ENCODE measurements at places on chromosomes 4 and X.

DNA sequence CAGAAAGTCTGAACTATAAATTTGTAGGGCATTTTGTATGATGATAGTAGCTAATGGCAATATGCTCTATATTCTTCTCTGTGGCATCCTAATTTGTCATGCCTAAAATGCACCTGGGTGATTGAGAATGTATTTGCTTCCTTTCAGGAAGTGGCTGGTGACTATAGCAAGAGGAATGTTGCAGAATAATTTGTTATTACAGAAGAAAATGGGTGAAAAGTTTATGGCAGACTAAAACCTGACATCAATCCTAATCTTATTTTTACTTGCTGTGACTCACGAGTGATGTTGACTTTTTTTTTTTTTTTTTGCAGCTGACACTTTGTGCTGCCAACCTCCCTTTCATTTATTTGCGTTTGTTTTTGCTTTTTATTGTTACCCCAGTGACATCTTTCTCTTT, 141.1 kb downstream of the MSL3 start:
- peak; percentile 58 for DNase-seq

- DNase-seq, result no peak
Observed at GRCh38 chr4:130074096-130074495, 978.1 kb downstream of the C4orf33 start.

DNA sequence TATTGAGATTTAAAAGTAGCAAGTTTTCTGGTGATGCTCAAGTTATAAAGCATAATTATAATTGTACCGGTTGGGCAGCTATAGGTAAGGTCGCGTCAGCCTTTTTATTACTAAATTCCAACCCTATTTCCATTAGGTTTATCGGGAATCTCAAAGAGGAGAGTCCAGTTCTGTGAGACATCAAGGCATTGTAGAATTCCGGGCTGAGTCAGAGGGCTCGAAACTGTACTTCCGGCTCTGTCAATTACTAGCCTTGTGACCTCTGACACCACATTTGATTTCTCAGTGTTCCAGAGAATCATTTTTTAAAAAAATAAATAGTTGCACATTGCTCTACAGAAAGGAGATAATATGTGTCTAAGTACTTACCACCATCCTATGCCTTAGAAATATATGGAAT, 4.3 kb downstream of the IL1RAPL1 start:
- DNase-seq, result no peak

GRCh38 chrX:114075073-114075673, 508.7 kb upstream of the HTR2C start:
- DNase-seq, result no peak

DNA sequence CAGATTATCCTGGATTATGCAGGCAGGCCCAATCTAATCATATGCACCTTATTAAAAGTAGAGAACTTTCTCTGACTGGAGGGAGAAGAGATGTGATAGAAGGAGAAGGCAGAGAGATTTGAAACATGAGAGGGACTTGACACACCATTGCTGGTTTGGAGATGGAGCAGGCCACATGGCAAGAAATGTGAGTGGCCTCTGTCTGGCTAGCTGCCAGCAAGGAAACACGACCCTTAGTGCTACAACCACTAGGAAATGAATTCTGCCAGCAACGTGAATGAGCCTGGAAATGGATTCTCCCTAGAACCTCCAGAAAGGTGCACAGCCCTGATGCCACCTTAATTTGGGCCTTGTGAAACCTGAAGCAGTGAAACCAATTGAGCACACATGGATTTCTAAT, 79.5 kb upstream of the MBNL3 start:
- DNase-seq, result no peak

DNA sequence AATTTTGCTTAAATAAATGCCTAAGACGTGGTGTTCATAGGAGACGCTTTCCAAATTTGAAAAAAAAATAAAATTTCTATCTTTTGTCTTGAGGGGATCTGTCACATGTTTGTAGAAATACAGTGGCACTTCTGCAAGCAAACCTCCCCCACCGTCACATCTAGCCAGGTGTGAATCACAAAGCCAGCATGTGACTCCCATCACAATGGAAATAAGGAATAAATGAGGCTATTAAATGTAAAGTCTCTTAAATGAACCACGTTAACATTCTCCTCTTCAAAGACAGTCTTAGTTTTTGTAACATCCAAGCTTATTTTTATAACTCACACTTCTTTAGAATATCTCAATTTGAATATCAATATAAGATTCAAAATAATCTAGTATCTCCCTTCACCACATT, 63.0 kb upstream of the CCSER1 start:
- DNase-seq, result no peak

DNA sequence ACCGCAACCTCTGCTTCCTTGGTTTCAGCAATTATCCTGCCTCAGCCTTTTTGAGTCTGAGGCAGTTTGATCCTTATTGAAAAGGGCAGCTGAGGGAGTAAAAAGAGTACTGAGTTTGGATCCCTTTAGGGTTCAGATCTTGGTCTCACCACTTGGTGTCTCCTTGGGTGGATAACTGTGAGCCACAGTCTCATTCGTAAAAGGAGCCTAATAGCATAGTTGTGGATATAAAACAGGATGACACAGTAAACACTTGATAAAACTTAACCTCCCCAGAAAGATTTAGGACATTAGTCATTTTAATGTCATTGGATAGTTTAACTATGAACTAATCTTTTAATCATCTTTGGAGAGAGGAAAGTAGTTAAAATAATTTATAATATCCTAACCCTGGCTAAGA, 173.0 kb downstream of the ANK2 start:
- no peak for DNase-seq

DNA sequence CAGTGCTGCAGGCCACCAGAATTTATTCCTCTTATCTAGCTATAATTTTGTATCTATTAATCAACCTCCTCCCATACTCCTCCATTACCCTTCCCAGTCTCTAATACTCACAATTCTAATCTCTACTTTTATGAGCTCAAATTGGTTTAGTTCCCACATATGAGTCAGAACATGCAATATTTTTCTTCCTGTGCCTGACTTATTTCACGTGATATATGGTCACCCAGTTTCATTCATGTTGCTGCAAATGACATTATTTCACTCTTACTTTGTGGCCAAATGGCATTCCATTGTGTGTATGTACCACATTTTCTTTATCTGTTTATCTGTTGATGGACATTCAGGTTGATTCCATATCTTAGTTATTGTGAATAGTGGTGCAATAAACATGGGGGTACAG, 483.5 kb downstream of the ACTRT1 start:
- DNase-seq, result no peak

- DNase-seq, result no peak
Observed at GRCh38 chr4:7485096-7485495, 50.4 kb upstream of the PSAPL1 start.

GRCh38 chrX:1025413-1025812, 187.0 kb downstream of the CRLF2 start:
- DNase-seq, result no peak

GRCh38 chrX:150768580-150769190, 75.5 kb downstream of the MTMR1 start:
- DNase-seq, result no peak

DNA sequence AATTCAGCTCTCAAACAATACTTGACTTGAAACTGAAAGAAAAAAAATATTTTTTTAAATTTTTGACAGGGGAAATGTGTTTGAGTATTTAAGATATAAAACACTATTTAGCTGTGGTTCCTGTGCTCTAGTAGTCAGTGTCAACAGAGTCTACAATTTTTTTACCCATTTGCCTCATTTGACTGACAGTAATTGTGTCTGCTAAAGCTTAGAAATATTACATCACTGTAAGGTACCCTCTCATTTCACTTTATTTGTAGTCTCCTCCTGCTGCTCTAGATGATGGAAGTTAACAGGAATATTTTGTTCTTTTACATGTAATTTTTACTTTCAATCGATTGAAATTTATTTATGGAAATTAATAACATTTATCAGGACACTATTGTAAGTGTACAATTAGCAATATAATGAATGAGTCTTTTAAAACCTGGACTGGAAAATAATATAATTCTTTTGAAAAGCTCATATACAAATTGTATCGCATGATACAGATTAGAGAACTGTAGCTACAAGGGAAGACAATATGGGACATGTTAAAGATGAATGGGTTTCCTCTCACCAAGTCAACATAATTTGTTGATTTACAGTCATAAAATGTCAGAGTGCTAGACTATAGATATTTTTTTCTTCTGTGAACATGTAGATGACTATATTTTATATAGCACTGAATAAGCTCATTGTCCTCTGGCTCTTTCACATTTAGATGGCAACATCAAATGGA, 1186.5 kb upstream of the ADGRL3 start:
- DNase-seq, result no peak

- no peak for DNase-seq
Observed at GRCh38 chr4:154478128-154478527, 13.5 kb downstream of the DCHS2 start.

DNA sequence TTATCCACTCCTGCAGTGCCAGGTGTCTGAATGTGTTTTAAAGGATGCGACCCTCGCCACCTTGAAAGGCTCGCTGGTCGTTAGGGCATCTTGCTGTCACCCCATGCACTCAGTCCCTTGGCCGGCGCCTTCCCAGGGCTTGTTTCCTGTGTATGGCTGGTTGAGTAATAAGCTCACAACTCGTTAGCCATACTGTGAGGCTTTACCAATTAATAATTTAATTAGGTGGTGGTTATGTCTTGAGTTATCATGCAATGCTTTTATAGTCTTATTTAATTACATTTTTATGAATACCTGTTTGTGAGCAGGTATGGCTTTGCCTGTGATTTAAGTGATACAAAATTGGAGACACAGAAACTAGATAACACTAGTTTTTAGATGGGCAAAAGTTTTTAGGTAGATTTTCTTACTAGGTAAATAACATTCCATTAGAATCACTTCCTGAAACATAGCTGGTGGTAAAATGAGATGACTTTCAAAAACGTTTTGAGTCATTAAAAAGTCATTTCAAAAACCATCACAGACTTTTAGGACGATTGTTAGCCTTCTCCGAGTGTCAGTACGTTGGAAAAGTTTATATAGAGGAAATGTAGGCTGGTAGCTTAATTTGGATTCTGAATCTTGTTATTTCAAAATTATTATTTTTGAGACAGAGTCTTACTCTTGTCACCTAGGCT, 18.2 kb downstream of the PTTG2 start:
- DNase-seq, result peak; percentile 51

GRCh38 chr4:108744307-108744706, 18.5 kb downstream of the ETNPPL start:
- DNase-seq, result no peak

DNA sequence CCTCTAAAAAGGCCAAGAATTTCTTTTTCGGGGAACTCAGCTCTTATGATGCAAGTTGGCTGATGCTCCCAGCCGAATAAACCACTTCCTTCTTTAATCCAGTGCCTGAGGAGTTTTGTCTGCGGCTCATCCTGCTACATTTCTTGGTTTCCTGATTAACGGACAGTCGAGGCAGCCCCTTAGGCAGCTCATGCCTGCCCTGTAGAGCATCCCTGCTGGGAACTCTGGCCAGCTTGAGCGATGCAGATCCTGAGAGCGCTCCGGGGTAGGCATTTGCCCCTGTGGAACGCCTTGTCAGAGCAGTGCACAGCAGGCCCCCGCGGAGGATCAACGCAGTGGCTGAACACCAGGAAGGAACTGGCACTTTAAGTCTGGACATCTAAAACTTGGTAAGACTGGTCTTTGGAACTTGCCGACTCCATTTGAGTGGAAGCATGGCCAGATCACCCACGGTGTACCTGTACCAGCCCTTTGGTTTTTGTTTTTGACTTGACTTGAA, 3.1 kb downstream of the CT45A10 start:
- no peak for DNase-seq

- no peak for DNase-seq
Observed at GRCh38 chrX:134682081-134682480, 23.8 kb upstream of the PLAC1 start.

- DNase-seq, result peak; percentile 2
Observed at GRCh38 chr4:102344520-102344953, 745 bp downstream of the SLC39A8 start.

DNA sequence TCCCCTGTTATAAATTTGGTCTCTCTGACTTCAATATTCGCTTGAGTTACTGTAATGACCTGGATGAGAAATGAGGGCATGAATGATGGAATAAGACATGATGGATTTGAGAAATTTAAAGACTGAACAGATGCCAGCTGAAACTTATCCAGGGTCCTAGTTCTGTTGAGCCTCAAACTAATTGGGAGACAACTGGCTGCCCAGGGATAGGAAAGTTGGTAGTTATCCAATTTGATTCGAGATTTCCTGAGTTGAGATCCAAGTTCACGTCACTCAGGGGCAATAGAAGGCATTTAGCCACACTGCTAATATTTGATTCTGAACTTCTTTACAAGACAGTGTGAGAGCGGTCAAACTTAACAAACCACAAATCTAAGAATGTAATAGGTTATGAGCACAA, 159.0 kb upstream of the CXCL13 start:
- DNase-seq, result no peak

- DNase-seq, result no peak
Observed at GRCh38 chr4:173019664-173020063, 148.9 kb upstream of the GALNT7 start.

Data from SW 1271 (cell line).